Sigmoid colon (tissue), 7 donors: ENCODE measurements at places on chromosomes 2 and 18. TPM values are rescaled to one million over a fixed set of nuclear protein-coding genes. Genes with fewer than 3 reads are reported as not detected.

GRCh38 chr2:42486145-42486906 is 7.5 kb downstream of the KCNG3 start:
- H3K36me3 ChIP-seq = no peaks in the 10 kb centered on the region
- no peaks in the 10 kb centered on the region for H3K4me1 ChIP-seq
- no peak overlapping the region for H3K27ac ChIP-seq
- DNase-seq = no peak
- H3K4me3 ChIP-seq = no peak overlapping the region

The IL1RN gene
- total RNA-seq = not detected

DNA sequence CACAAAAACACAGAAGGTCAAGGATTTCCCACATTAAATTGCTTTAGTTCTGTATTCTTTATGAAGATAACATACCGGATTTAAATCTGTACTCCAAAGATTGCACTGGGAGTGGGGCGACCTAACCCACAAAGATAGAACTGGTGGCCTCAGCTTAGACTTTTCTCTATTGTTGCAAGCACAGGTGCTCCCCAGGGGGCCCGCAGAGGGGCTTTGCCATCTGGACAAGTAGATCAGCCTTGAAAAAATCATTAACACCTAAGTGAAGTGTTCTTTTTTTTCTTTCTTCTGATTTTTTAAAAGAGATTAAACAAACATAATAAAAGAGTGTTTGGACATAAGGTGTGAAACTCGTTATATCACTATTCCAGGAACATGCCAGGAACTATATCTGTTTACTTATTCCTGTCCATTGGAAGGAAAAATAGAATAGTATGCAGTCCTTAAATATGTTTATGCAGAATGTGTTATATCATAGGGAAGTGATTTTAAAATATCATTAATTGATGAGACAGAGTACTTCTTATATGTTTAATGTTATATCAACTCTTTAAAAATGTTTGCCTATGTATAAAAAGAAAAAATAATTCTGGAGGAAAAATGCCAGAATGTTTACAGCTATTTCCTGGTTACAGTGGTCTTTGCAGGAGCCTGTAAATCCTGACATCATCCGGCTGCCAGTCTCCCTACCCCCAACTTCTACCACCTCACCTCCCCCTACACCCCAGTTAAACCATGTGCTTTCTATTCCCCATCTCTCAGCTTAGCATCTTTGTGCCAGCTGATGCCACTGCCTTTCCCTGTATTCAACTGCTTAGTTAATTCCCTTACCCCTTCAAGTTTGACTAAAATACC is 679.2 kb downstream of the CNTNAP5 start:
- H3K27ac ChIP-seq = no peak overlapping the region
- H3K4me1 ChIP-seq = no peaks in the 10 kb centered on the region
- H3K4me3 ChIP-seq = no peak overlapping the region

The SDC1 gene
- 0.36 TPM for total RNA-seq
